ENCODE measurements at places on chromosomes 1 and 21.

DNA sequence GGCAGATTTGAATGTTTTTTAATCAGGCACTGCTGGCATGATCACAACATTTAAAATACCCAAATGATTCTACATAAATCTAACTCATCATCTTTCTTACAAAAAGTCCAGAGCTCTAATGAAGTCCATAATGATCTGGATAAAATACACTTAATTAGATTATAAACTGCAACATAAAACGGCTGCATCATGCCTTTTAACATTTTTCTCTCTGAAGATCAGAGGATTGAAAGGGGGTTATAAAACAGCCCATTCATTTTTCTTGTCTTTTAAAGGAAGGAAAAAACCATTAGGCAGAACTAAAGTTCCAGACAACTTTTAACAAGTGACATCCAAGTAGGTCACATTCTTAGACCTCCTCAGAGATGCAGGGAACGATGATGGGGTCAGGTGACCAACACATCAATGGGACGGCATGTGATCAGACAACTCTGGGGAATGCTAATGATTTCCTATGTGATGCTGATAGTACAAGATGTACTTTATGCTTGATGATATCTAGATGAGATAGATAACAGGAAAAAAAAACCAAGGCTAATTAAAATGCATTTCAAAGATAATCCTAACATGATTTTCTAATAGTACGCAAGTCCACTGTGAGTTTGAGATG is 455.1 kb downstream of the SMYD3 start:
- DNase-seq = no peak

- no peak for DNase-seq
These were observed 43.5 kb upstream of the CRNN start for GRCh38 chr1:152457561-152457960.

DNA sequence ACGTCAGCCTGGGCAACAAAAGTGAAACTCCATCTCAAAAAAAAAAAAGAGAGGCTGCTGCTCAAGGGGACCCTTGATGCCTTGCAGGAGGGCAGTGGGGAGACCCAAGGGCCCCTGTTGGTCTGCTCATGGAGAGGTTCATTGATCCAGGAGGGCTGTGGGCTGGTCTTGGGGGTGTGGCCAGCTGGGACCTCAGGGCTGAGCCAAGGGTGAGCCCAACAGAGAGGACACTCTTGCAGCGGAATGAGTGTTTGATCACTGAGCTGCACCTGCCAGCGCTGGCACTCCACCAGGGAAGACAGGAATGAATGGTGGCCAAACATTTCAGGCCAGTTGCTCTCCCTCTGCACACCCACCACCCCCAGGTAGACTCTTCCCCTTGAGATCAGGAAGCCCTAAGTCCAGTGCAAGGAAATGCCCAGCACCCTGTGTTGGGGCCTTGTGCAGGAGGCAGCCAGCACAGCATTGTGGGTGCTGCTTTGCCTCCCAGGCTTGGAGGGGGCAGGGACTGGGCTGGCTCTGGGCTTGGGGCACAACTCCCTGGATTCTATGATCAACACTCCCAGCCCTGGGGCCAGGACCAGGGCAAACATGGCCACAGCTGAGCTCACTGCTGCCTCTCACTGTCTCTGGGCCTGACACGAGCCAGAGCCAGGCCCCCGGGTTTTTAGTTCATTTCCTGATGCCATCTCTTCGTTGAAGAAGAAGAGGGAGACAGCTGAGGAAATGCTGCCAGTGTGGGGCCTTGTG is 50.7 kb downstream of the IRF2BP2 start:
- no peak for DNase-seq

DNA sequence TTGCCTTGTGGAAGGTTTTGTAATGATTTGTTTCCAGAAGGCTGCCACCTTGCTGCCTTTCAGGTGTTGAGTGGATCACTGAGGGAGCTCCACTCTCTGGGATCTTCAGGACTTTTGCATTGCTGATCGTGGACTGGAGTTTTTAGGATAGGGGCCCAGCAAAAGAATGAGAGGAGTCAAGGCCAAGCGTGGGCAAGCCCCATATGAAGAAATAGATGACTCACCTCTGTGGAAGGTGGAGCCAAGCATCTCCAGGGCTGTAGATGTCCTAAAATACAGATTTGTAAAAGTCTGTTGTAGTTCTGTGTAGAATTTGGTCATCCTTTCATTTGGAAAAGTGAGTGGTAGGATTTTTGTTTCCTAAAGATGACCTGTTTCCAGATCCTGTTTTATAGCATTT is 67.0 kb downstream of the ST3GAL3 start:
- no peak for DNase-seq

- DNase-seq = no peak
These were observed 75.1 kb downstream of the DTL start for GRCh38 chr1:212110617-212111016.

DNA sequence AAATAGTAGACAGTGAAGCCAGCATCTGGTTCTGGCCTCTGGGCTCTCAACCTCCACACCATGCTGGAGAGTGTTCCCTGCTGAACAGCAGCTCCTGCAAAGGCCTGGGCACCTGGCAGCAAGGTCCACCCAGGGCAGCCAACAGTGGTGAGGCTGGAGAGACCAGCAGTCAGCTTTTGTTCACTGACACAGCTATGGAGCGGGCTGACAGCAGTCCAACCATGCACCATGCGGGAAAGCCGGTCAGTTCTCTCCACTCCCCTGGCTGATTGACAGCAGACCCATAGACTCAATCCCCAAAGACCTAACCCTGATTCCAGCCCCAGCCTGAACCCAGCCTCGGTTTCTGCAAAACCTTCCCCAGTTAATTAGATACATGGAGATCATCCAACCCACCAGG is 49.0 kb downstream of the KLHDC7A start:
- no peak for DNase-seq

GRCh38 chr1:199132006-199132405 is 493.2 kb downstream of the PTPRC start:
- DNase-seq = no peak

DNA sequence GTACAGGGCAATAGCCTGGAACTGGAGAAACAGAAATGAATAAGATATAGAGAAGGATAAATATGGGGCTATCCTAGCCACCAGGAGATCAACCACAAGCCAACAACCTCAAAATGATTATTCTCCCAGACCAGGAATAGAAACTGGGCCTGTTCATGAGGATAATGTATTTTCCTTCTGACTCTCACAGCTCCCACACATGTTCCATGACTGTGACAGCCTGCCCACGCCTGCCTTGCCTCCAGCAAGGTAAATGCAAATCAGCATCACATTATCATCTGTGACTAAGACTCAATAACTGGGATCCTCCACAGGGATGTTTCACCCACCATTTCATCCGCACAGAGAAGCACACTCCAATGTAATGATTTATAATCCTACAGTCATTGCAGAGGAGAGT is 3.3 kb downstream of the ENSA start:
- DNase-seq = no peak

DNA sequence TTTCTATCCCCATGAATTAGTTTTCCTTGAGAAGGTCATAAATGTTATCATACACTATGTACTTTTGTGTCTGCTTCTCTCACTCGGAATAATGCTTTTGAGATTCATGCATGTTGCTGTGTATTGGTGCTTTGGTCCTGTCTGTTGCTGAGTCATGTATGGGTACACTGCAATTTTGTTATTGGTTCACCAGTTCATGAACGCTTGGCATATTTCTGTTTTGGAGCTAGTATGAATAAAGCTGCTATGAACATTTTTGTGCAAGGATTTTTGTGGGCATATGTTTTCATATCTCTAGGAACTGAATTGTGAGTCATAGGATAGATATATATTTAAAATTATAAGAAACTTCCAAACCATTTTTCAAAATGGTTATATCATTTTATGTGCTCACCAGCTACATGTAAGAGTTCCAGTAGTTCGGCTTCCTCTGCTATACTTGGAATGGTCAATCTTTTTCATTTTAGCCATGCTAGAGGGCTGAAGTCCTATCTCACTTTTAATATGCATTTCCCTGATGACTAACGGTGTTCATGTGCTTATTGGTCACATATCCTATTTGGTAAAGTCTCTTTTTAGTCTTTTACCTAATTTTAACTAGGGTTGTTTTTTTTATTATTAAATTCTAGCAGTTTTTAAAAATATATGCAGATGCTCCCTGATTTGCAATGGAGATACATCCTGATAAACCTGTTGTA is 38.2 kb downstream of the ETS2 start:
- no peak for DNase-seq

GRCh38 chr1:219460081-219460895 is 152.6 kb downstream of the ZC3H11B start:
- no peak for DNase-seq

GRCh38 chr1:55585402-55585792 is 370.2 kb upstream of the USP24 start:
- DNase-seq = no peak

DNA sequence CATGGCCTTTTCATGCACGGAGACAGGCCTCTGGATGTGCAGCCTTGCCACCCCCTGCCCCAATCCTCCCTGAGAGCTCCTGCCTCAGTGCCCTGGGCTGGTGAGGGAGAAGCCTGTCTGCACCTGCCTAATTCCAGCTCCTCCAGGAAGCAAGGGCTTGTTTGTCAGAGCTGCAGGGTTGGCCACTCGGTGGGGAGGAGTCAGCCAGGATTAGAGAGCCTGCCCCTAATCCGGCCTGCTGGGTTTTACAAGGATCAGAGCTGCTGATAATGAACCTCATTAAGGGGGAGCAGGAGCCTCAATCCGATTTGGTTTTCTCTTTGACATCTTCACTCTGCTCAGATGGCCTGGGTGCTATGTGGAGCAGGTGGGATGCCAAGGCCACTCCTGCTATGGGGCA is 31.9 kb upstream of the LHX4 start:
- no peak for DNase-seq

DNA sequence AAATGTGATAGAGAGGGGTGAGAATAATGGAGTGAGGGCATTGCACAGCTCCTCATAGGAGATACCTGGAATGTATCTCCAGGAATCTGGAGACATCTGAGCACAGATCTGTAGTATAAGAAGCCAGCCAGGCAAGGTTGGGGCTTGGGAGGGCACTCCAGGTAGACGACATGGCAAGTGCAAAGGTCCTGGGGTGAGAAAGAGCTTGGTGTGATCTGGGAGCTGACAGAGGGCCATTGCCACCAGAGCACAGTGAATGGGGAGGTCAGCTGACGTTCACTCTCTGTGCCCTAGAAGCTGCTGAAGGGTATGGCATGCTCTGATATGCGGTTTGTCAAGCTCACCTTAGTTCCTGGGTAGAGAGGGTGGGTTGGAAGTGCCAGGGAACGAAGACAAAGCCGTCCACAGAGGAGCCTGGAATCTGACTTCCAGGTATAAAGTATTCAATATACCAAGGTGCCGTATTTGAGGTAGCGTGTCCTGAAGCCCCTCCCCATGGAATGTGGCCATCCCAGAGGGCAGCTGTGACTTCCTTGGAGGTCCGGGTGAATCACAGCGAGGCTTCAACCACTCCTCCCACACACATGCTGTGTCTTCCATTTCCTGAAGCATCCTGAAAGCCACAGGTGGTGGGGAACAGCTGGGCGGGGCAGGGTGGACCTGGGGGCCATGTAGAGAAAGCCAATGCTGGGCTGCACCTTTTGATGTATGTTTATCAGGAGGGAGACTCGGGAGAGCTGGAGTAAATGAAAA is 182.7 kb upstream of the KLHDC7A start:
- no peak for DNase-seq

- no peak for DNase-seq
These were observed 110.4 kb downstream of the RERE start for GRCh38 chr1:8706995-8707396.

DNA sequence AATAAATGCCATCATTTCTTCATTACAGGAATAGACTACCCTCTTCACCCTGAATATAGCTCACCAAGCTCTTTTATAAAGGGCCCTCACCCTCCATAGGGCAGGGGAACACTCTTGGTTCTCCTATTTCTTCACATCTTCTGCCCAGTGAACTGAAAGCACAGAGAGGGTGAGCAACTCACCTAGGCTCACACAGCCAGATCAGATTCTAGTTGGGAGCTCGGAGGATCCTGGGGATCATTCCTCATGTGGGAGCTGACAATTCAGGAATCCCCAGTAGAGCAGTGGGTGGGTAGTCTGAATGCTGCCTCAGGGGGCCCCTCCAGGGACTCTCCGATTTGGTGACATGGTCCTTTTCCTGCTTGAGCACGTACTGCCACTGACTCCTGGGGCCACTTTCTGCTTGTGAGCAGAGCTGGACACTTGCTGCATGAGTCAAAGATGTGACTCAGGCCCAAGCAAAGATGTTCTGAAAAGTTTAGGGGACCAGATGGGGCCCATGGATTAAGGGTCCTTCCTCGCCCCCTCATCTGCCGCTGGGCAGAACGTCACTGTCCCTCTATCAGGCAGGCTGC is 63.7 kb upstream of the WNT4 start:
- no peak for DNase-seq

DNA sequence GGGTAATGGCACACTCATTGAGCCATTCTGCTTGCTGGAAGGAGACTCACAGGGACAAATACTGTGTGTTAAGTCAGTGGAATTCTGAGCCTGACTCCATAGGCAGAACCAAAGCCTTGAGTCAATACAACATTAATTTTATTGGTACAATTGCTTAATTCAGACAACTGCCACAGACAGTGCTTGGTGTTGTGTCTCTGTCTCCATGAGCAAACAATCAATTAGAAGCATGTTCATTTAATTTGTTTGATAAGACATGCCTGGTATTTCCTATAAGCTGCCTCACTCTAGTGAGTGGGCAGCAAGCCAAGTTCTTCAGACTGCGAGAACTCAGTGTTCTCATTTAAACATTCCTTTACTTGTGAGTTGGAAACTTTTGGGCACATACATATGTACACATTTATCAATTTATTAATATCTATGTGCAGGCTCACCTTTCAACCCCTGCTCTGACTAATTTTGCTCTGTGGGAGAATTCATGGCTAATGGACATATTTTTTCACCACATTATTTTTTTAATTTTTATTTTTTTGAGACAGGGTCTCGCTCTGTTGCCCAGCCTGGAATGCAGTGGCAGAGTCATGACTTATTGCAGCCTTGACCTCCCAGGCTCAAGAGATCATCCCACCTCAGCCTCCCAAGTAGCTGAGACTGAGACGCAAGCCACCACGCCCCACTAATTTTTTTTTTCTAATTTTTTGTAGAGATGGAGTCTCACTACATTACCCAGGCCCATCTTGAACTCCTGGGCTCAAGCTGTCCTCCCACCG is 4.5 kb upstream of the SRSF10 start:
- no peak for DNase-seq

- no peak for DNase-seq
These were observed 12.8 kb upstream of the NRIP1 start for GRCh38 chr21:15077529-15078145.

GRCh38 chr1:153688276-153688675 is 9.8 kb downstream of the NPR1 start:
- no peak for DNase-seq

GRCh38 chr1:182035097-182035770 is 26.3 kb downstream of the ZNF648 start:
- no peak for DNase-seq

DNA sequence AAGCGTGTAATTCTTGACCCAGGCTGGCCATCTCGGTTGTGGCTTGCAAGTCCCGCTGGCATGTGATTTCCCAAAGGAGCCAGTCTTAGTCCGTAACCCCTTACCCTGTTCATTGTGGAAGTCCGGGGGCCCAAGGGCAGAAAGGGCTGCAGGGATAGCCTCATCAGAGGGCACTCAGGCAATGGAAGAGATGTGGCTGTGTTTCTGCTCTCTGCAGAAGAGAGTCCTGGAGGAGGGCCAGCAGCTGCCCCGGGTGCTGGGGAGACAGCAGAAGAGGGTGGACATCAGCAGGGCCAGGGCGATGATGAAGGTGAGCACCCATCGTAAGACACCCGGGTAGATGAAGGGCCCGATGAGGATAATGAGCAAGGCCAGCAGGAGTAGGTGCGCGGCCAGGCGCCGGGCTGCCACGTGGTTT is 830 bp downstream of the RNF186 start:
- no peak for DNase-seq
